ENCODE measurements at places on chromosomes 11 and 22. TPM values are rescaled to one million over a fixed set of nuclear protein-coding genes. Genes with fewer than 3 reads are reported as not detected.

Gene OR5B21
- not detected for total RNA-seq

Gene OR5A2
- total RNA-seq = not detected

Gene EEF1G
- 1,633 TPM for total RNA-seq

Gene CD248
- total RNA-seq = 1.1 TPM

Gene OOSP4B
- not detected for total RNA-seq

Gene ARHGAP8
- 1.4 TPM for total RNA-seq

Gene OR4C16
- not detected for total RNA-seq

Gene KRTAP5-7
- not detected for total RNA-seq

Gene NPTXR
- 11.5 TPM for total RNA-seq

Gene SYT7
- 15.1 TPM for total RNA-seq

Gene ARRB1
- 55.4 TPM for total RNA-seq
